Activated naive CD4-positive, alpha-beta T cell (primary cell): ENCODE measurements at places on chromosomes 5 and 9.

- DNase-seq, result no peak
These were observed 2.5 kb downstream of the TLX3 start for GRCh38 chr5:171311322-171312077.

DNA sequence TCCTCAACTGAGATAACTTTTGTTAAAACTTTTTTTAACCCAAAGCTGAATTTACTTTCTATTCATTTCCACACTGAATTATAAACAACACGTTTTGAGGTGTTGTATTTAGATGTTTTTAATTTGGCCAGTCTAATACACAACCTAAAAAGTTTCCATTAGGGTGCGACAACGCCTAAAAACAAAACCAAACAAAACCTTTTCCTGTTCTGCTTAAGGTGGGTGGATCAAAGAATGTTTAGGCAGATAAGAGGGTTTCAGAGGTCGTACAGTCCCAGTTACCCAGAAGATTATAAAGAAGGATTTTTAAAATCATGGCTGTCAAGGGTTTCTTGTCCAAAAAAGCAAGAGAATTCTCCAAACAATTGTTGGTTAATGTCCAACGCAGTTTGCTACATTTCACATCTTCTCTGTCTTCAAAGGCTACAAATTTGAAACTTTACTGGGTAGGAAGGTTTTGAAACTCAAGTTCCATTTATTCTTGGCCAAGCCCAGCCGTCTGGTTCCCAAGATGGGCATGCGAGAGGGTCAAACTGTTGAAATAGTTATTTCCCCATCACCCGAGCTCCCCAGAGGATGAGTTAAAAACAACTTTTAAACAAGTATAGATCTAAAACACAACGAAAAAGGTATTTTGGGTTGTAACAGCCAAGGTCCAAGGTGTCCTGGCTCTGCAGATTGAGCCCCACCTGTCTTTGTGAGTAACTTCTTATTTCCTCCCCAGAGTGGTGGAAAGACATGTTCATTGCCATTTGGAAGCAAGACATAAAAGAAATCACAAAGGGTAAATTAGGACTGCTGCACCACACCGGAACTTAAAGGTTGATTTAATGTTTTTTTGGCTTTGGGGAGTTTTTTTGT is 122.8 kb upstream of the MAP3K1 start:
- no peak for DNase-seq

DNA sequence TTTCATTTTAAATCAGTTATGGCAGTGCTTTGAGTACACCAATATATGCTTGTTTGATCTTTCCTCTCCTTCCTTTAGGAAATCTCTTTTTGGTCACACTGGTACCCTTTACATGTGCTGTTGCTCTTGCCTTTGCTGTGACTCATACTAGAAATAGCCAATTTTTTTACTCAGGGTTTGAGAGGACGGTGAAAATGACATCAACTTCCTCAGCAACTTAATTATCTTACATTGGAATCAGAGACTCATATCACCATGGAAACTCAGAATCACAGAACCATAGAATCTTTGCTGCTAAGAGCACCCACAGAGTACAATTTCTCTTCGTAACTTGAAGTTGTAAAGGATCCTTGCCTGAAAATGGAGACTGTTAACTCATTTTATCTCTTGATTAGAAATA is 13.8 kb upstream of the ZNF300 start:
- DNase-seq, result no peak

GRCh38 chr5:118761814-118762213 is 226.5 kb downstream of the DTWD2 start:
- no peak for DNase-seq

GRCh38 chr5:120678279-120678678 is 214.2 kb downstream of the PRR16 start:
- DNase-seq, result no peak

GRCh38 chr5:13322769-13323168 is 621.7 kb downstream of the DNAH5 start:
- no peak for DNase-seq

DNA sequence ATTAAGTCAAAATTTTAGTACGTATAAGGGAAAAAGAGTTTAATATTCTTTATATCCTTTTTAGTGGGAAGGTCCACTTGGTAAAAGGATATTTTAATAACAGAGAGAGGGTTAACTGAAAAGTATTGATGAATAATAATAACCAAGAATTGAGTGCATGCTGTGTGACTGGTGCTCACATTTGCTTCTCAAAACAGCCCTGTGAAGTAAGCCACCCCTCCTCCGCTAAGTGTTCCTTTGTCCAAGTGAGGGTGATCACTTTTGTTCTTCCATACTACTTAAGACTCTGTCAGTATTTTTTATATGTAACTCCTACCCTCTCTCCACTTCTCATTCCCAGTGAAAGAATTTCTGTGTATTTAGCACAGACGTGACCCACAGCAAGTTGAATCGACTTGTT is 51.5 kb downstream of the SLC44A1 start:
- no peak for DNase-seq

DNA sequence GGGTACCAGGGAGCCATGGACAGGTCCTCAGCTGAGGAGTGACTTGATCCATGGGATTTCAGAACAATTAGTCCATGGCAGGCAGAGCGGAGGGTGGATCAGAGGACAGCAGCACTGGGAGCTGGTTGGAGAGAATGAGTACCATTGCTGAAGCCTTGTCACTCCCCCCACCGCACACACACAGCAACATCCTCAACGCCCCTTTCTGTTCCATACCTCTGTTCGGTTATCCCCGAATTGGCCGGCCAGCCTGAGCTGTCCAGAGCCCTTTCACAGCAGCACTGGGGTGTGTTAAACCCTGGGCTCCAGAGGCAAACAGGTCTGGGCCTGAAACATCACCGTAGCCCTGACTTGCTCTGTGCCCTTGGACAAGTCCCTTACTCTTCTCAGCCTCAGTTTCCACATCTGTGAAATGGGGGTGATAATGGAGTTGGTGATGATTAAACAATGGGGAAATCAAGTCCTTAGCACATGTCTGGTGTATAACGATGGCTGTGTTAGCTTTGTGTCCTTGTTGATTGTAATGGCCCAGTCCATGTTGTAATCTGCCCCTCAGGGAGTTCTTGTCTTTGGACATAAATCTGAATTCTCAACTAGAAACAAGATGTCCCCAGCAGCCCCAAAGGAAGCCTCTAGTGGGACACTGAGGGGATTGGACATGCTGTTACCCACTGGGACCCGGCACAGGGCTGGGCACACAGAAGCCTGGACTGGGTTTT is 16.9 kb downstream of the GSN start:
- DNase-seq, result no peak

DNA sequence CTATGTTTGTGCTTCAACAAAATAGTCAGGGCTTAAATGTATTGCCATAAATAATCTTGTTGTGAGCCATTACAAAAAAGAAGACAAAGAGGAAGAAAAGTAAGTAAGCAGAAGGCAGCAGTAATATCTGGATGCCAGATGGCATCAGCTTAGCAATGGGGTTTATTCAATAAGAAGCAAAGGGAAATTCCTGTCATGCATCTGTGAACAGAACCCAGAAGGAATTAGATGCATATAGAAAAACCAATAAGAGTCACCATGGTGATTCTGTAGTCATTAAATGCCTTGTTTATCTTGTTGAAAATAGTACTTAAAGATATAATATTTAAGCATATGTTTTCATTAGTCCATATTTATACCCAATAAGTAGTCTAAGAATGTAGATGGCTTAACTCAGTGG is 216.0 kb downstream of the ADAMTSL1 start:
- no peak for DNase-seq

DNA sequence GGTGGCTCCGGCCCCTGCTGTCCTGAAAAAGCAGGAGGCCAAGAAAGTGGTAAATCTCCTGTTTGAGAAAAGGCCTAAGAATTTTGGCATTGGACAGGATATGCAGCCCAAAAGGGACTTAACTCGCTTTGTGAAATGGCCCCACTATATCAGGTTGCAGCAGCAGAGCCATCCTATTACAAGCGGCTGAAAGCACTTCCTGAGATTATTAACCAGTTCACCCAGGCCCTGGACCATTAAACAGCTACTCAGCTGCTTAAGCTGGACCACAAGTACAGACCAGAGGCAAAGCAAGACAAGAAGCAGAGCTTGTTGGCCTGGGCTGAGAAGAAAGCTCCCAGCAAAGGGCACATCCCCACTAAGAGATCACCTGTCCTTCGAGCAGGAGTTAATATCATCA is 89.7 kb downstream of the MLLT3 start:
- no peak for DNase-seq
